ENCODE measurements at places on chromosomes 4 and X.

DNA sequence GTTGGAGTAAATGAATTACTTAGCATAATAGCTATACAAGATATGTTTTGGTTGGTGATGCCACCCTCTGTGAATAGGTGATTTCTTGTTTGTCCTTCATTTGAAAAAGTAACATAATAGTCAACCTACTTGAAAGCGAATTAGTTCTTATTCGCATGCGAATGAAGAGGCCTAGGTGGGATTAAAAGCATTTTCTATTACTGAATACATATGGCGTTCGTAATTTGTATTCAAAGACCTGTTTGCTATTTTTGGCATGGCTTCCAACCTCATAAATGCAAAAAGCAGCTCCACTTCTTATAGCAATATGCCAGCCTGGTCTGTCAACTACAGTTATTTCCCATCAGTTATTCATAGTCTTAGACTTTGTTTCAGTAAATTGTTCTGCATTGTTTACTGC, 261.3 kb downstream of the TENM3 start:
- no peak for DNase-seq

DNA sequence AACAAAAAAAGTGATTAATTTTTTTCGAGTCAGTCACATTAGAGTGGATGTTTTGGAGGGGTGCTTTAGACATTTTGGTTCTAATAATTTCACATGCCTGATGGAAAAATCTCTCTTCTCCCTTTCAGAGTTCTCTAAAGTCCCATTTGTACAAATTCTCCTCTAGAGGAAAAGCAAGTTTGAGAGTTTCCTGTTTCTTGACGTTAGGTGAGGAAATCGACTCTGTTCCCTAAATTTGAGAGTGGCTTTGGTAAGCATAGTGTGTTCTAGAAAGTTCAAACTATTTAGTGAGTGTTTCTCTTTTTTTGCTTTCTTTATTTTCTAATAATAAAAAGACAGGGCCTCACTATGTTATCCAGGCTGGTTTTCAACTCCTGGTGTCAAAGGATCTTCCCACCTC, 1.6 kb upstream of the ATP6AP2 start:
- no peak for DNase-seq

- no peak for DNase-seq
Observed at GRCh38 chr4:174244441-174244840, 39.0 kb downstream of the FBXO8 start.

DNA sequence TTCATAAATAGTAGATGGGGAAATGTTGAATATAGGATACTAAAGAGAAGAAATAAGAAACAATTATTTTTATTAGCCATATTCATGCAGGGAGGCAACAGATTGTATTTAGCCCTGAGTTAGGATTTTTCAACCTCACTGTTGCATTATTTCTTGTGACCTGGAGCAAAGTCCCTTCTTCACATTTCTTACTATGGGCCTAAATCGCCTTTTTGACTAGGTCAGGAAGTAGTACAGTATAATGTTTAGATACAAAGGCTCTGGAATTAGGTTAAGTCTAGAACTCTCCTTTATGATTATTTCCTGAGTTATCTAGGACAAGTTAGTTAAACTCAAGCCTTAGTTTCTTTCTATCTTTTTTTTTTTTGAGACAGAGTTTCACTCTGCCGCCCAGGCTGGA, 88.0 kb downstream of the FRYL start:
- DNase-seq = no peak

- DNase-seq = no peak
Observed at GRCh38 chr4:102817613-102818268, 9.6 kb downstream of the UBE2D3 start.

DNA sequence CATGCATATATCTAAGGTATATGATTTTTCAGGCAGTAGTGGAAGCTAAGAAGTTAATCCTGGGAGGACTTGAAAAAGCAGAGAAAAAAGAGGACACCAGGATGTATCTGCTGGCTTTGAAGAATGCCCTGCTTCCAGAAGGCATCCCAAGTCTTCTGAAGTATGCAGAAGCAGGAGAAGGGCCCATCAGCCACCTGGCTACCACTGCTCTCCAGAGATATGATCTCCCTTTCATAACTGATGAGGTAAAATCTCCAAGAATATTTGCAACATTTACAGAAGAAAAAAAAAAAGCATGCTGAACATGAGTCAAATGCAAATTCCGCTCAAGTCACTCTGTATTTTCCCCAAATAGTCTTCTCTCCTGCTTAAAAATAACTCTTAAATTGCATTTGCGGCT, 32.1 kb downstream of the MTTP start:
- no peak for DNase-seq

DNA sequence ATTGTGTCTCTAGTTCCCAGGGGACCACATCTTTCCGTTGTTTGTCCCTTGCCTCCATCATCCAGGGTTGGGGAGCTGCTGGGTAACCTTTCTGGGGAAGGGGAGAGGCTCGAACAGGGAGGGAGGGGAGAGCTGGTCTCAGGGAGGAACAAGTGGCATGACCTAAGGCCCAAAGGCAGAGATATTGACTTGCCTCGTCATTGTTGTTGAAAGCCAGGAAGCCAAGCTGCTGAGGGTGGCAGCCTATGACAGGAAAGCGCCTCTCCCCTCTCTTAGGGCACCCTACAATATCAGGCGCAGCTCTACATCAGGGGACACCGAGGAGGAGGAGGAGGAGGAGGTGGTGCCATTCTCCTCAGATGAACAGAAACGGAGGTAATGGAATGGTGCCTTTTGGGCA, 20.8 kb downstream of the ZNF185 start:
- DNase-seq = no peak

DNA sequence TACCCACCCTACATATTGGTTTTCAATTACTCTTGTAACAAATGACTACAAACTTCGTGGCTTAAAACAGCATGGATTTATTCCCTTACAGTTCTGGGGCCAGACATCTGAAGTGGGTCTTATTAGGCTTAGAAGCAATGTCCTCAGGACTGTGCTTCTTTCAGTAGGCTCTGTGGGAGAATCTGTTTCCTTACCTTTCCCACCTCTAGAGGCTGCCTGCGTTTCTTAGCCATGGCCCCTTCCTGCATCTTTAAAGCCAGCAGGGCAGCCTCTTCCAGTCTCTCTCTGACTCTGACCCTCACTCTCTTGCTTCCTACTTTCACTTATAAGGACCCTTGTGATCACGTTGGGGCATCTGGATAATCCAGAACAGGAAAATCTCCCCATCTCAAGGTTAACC, 252.5 kb upstream of the PGRMC2 start:
- no peak for DNase-seq

DNA sequence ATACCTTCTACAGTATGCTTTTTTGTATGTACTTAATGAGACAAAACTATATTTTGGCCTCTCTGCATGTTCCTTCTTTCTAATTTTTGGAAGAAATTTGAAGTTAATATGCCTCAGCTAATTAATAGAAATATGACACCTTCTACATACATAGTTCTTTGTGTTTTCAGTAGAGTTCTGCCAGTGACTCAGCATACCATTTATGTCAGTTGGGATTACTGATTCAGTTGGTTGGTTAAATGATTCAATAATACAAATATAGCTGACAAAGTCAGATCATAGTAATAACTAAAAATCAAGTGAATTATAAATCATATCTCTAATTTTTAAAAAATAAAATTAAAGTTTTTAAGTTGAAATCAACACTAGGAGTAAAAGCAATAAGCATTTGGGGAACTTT, 16.8 kb downstream of the BTC start:
- no peak for DNase-seq

DNA sequence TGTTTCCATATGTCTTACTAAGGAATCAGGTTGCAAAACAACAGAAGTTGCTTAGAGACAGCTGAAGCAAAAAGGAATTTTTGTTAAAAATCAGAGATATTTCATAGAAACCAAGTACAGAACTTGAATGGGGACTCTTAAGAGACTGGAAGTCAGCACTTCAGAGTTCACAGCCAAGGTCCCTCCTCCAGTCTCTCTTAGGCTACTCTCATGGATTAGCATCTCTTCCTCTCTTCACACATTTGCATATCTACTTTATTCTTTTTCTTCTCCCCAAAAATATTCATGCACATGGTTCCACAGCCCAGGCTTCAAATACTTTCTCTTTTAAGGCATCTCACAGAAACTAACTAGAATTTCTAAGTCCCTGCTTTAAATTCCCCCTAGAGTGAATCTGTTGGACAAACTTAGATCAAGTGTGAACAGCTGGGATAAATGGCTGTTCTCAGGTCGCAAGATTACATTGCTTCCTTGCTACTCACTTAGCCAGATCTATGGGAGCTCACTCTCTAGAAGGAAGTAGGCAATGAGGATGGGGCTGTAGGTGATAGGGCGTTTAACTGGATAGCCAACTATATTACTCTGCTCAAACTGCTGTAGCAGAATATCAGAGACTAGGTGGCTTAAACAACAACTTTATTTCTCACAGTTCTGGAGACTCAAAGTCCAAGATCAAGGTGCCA, 73.7 kb upstream of the GALNT7 start:
- no peak for DNase-seq

- no peak for DNase-seq
Observed at GRCh38 chr4:46386570-46386969, 3.4 kb downstream of the GABRA2 start.

DNA sequence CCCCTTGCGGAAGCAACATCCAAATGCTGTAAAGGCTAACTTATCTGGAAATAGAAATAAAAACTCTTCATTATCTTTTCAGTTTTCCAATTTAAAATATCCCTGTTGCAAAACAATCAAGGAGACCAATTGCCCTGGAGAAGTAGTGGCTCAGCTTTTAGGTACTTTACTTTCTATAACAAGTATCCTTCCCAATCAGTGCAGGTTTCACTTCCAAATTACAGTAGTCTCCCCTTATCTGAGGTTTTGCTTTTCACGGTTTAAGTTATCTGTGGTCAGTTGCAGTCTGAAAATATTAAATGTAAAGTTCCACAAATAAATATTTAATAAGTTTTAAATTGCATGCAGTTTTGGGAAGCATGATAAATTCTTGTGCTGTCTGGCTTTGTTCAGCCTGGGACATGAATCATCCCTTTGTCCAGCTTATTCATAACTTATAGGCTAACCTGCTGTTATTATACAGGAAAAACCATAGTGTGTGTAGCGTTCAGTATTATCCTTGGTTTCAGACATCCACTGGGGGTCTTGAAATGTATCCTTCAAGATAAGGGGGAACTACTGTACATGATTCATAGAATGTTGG, 973.1 kb upstream of the GRID2 start:
- no peak for DNase-seq

GRCh38 chrX:106481341-106481740, 130.4 kb upstream of the RADX start:
- DNase-seq = no peak

GRCh38 chr4:17335371-17335770, 176.5 kb downstream of the QDPR start:
- no peak for DNase-seq

DNA sequence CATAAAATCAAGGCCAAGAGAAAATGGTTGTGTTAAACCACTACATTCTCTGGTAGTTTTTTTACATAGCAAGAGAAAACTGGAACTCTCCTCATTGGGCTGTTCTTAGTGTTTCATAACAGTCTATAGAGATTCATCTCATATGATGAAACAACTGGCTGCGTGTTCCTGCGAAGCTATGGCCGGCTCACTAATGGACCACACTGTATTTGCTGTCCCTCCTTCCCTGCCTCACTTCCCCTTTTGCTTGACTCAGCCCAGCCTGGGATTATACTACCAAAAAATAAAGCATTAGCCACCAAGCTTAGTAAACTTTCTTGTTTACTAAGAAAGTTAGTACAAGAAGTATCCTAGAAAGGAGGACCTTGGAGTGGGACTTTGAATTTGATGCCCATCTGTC, 31.6 kb upstream of the LSM6 start:
- DNase-seq = no peak

- DNase-seq = no peak
Observed at GRCh38 chr4:25621027-25621930, 34.4 kb upstream of the SLC34A2 start.

DNA sequence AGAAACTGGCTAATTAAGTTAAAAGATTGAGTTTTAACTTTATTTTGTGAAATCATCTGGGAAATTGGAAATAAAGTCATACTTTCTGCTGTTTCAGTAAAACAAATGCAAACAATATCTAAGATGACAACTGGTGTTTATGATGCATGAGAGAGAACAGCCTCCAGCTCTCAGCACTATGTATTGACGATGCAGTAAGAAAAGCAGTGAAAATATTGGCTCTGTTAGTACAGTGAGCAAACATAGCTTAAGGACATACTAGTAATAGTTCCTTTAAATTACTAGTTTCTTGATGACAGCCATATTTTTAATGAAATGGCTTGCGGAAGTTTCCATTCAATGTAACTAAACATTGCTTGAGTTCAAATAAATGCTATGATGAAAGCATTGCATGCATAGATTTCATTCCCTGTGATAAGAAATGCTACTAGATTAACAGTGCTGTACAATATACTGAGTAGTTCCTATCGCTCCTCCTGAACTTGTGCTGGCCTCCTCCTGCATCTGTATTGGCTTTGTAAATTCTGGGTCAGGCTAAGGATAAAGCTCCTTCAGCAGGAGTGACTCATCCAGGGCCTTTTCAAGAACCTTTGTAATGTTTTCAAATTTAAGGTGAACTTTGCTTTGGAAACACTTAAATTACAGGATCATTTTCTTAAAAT, 11.6 kb downstream of the ARHGAP24 start:
- no peak for DNase-seq

DNA sequence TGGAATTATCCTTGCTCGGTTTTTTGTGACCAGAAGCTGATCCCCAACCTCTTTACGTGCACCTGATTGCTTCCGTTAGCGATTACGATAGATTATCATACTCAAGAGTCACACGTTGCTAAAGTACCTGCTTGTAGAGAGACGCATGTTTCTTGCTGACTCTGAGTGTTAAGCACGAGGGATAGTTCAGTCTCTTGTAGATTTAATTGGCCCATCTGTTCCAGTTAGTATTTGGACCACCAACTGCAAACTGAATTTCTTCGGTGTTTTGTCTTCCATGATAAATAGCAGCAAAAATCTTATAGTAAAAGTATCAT, 516 bp upstream of the COX18 start:
- DNase-seq = no peak

DNA sequence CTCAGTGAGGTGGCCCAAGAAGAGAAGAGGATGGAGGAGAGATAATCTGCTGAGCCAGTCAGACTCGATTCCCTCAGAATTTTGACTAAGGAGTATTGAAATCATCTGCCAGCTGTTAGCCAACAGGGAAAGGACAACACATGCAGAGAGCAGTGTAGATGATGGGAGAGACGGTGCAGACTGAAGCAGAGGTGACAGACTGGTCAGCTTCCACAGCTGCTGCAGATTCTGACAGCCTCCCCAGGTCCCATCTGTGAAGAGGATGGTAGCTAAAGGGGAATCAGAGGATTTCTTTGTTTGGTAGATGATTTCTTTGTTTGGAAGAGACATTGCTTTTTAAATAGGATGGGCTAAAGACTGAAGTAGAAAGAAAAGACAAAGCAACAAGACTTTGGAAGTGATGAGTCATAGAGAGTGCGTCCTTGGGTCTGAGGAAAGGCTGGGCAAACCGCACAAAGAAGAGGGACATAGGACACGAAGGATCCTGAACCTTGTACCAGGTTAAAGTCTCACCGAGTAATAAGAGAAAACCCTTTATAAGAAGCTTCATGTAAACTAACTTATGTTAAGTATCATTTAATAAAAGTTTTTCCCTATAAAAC, 27.6 kb downstream of the INTU start:
- no peak for DNase-seq

GRCh38 chr4:98610431-98610830, 48.0 kb downstream of the TSPAN5 start:
- DNase-seq = no peak

- no peak for DNase-seq
Observed at GRCh38 chr4:144910723-144911122, 187.3 kb downstream of the ANAPC10 start.

Data from HS-27A (cell line).